ENCODE measurements at places on chromosomes 3 and 15. TPM values are rescaled to one million over a fixed set of nuclear protein-coding genes. Genes with fewer than 3 reads are reported as not detected.

DNA sequence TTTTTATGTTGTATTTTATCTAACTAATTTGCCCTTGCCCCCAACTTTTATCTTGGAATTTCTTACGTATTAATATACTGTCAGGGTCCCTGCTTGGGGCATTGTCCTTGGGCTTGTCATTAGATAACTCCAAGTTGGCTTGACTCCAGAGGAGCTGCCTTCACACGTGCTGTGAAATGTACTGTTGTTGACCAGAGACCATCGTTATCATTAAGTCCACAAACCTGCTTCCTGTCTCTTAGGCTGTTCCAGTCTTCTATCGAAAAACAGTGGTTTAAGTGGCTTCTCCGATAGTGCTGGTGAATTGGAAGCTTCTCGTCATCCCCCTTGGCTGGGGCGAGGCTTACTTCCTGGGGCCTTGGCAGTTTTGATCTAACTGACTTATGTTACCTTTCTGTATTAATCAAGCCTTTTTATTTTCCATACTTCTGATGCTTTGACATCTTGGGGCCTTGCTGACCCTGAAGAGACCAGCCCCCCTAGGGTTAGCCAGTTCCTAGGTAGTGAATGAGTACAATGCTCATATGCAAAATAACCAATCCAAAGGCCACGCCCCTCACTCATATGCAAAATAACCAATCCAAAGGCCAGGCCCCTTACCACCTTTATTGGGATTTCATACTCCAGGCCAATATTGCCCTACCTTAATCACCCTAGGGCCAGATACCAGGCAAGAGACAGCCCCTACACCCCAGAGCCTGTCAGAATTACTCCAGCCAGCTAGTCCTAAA, 164.5 kb downstream of the IGF1R start:
- no peak overlapping the region for H3K27ac ChIP-seq
- no peaks in the 10 kb centered on the region for H3K36me3 ChIP-seq
- DNase-seq, result no peak
- H3K4me3 ChIP-seq, result no peak overlapping the region
- H3K27me3 ChIP-seq, result no peaks in the 10 kb centered on the region
- H3K4me1 ChIP-seq, result no peaks in the 10 kb centered on the region

UNC13C gene
- not detected for total RNA-seq

VILL gene
- total RNA-seq, result 18.3 TPM

NIT2 gene
- 45.5 TPM for total RNA-seq

GRCh38 chr15:63417721-63418120, 36.1 kb upstream of the CA12 start:
- H3K27ac ChIP-seq, result no peak overlapping the region
- no peaks in the 10 kb centered on the region for H3K4me1 ChIP-seq
- H3K4me3 ChIP-seq, result no peak overlapping the region

BAHD1 gene
- 25.6 TPM for total RNA-seq

FGF12 gene
- not detected for total RNA-seq

DNA sequence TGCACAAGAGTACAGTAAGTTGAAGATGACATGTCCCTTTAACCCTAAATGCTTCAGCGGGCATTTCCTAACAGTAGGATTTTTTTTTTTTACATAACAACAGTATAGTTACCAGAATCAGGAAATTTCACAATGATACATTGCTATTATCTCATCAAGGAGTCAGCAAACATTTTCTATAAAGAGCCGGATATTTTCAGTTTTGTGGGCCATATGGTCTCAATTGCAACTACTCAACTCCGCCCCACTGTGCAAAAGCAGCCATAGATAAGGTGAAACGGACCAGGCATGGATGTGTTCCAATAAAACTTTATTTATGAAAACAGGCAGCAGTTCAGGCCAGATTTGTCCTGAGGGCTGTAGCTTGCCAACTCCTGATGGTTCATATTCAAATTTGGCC, 130.6 kb downstream of the SMAD6 start:
- no peaks in the 10 kb centered on the region for H3K4me1 ChIP-seq
- H3K27ac ChIP-seq, result no peak overlapping the region
- no peaks in the 10 kb centered on the region for H3K36me3 ChIP-seq
- H3K4me3 ChIP-seq, result no peak overlapping the region

CACNA2D3 gene
- total RNA-seq, result not detected

- H3K4me3 ChIP-seq, result no peak overlapping the region
- DNase-seq, result no peak
- H3K27ac ChIP-seq, result no peak overlapping the region
- H3K27me3 ChIP-seq, result peaks cover 33% of the 10 kb centered on the region
- H3K4me1 ChIP-seq, result peaks cover 2% of the 10 kb centered on the region
Measured at GRCh38 chr3:59766200-59766872, 716.5 kb upstream of the CFAP20DC start.

GAP43 gene
- total RNA-seq, result not detected

GUCA1C gene
- total RNA-seq, result not detected
